ENCODE measurements at places on chromosomes 4 and X.

- no peak for DNase-seq
Measured at GRCh38 chr4:107391630-107392028, 328.4 kb downstream of the PAPSS1 start.

DNA sequence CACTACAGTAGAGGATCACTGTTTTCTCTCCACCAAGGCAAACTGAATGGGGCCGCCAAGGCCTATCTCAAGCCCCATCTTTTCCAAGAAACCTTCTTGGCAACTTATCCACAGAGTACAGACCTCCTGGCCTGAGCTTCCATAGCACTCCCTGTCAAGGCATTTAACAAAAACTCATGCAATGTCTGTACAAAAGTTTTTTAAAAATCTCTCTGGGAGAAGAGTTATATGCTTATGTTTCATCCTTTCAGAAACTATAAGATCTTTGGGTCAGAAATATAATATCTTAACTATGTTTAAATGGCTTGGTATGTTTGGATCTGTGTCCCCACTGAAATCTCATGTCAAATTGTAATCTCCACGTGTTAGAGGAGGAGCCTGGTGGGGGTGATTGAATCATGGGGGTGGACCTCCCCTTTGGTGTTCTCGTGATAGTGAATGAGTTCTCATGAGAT lies 13.6 kb downstream of the ADAMTS3 start:
- no peak for DNase-seq

DNA sequence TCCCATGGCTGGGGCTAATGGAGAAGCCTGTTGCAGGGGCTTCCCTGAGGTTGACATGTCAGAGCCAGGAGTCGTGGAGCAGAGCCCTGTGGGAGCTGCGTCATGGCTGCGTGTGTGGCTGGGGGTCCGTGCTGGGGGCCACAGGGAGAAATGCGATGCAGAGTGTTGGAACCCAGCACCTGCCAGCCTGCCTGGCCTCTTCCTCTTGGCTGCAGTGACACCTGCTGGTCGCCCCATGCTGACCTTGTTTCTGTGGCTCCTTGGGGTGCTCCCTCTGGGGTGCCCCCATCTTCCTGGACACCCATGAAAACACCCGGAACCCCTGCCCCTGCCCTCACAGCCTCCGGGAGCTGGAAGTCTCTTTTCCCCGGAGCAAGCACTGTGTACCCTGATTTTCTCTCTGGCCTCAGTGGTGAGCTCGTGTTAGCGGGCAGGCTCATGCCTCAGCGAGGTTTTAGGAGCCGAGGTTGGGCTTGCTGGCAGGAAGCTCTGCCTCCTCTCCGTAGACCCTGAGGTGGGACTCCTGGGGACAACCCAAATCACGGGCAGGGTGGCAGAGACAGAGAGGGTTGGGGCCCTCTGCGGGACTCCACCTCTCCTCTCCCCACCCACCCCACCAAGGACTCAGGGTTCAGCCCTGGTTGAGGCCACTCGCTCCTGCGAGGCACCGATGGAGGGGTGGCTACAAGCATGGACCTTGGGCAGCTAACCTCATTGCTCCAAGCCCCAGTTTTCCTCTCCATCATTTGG lies 103.7 kb downstream of the SORCS2 start:
- DNase-seq, result no peak

GRCh38 chrX:103783971-103784370 lies 7.3 kb downstream of the PLP1 start:
- no peak for DNase-seq

- DNase-seq, result no peak
Measured at GRCh38 chr4:19842471-19842870, 409.2 kb upstream of the SLIT2 start.

GRCh38 chr4:103786014-103786413 lies 66.2 kb upstream of the TACR3 start:
- DNase-seq, result no peak

DNA sequence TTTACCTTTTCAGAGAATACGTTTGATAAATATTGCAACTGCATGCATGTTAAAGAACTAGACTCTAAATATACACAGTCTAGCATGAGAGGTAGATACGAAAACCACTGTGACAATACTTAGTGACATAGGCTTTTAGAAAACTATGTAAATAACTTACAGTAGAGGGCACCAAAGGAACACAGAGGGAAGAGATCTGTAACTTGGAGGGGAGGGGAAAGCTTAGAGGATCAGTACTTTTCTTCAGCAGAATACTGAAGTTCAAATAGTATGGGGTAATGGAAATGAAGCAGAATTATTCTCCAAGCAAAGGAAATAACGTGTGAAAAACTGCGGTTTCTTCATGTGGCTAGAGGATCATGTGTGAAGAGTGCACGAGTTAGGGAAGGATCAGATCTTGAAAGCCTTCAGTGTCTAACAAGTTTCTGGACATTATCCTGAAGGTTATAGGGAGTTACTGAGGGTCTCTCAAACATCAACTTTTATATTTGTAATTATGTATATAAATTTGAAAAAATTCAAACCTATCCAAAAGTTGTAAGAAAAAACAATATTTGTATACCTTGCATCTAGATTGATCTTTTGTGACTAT lies 264.3 kb downstream of the NPFFR2 start:
- DNase-seq, result no peak

GRCh38 chr4:39480902-39481695 lies 22.2 kb downstream of the LIAS start:
- DNase-seq, result no peak

DNA sequence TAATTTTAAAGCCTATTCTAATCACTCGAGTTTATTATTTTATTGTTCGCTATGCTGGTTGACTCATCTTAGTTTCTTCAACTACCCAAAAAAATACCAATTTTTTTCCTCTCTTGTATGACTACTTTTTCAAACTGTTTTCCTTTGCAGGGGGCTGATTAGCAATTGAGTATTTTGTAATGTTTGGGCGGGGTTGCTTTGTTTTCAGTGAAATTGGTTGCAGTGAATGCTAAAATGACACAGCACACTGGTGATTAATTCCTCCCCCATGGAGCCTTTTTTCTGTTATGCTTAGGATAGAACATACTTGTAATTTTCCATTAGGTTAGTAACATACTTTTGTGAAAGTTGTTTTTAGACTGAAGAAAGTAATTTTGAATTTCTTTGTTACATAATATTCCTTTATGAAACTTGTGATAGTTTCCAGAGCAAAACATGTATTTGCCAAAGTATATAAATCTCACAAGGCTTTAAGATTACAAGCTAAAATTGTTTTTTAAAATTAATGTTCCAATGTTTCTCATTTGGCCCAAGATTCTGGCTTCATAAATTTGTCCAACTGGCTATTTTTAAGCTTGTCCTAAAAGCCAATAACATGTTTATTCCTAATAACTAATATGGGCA lies 120.4 kb downstream of the CHIC1 start:
- no peak for DNase-seq

DNA sequence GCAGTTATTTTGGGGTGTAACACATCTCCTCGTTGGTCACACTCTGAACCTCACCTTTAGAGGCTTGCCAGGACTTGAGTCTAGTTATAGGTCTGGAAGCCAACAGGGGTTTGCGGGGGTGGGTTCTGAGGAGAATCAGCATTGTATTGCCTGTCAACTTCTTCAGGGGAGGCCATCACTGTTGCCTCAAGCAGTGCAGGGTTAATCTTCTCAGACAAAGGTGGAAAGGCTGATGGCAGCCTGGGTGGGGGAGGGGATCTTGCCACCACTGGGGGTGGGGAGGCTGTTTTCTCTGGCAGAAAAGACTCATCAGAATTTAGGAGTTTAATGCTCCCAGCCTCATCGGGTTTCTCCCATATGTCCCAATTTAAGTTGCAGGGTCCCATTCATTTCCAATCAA lies 387.8 kb downstream of the PRR32 start:
- DNase-seq, result no peak

Data from cortex of kidney (tissue), 1 donor.